Activated T-cell treated with anti-CD3 and anti-CD28 coated beads for 24 hours (primary cell): ENCODE measurements at places on chromosomes 7 and 10.
A peak's percentile ranks its signal among the peaks of the same experiment; 100 is the strongest.

- no peak for DNase-seq
Observed at GRCh38 chr7:79118143-79118542, 335.3 kb downstream of the MAGI2 start.

DNA sequence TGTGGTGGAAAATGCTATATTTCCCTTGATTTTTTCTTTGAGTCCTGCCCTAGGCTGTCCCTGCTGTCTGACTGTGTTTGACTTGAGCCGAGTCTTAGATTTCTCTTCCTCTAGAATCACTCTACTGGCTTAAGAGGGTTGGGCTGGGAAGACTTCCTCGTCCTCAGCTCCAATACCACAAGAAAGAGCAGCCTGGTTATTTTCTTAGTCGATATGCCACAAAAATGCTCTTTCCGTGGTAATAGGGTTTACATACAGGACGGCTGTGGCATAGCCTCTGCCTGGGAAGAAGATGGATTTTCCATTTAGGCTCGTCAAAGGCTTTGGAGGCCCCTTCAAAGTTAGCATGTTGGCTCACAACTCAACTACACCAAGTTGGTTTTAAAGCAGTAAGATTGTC is 212.0 kb upstream of the IGFBP3 start:
- DNase-seq: no peak

GRCh38 chr7:2802101-2802500 is 42.0 kb downstream of the GNA12 start:
- DNase-seq: no peak

GRCh38 chr7:22357311-22358175 is 589 bp upstream of the RAPGEF5 start:
- DNase-seq: no peak

DNA sequence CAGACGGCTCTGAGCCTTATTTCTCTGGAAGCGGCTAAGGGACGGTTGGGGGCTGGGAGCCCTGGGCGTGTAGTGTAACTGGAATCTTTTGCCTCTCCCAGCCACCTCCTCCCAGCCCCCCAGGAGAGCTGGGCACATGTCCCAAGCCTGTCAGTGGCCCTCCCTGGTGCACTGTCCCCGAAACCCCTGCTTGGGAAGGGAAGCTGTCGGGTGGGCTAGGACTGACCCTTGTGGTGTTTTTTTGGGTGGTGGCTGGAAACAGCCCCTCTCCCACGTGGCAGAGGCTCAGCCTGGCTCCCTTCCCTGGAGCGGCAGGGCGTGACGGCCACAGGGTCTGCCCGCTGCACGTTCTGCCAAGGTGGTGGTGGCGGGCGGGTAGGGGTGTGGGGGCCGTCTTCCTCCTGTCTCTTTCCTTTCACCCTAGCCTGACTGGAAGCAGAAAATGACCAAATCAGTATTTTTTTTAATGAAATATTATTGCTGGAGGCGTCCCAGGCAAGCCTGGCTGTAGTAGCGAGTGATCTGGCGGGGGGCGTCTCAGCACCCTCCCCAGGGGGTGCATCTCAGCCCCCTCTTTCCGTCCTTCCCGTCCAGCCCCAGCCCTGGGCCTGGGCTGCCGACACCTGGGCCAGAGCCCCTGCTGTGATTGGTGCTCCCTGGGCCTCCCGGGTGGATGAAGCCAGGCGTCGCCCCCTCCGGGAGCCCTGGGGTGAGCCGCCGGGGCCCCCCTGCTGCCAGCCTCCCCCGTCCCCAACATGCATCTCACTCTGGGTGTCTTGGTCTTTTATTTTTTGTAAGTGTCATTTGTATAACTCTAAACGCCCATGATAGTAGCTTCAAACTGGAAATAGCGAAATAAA is 175.5 kb downstream of the RNF216 start:
- DNase-seq: no peak

DNA sequence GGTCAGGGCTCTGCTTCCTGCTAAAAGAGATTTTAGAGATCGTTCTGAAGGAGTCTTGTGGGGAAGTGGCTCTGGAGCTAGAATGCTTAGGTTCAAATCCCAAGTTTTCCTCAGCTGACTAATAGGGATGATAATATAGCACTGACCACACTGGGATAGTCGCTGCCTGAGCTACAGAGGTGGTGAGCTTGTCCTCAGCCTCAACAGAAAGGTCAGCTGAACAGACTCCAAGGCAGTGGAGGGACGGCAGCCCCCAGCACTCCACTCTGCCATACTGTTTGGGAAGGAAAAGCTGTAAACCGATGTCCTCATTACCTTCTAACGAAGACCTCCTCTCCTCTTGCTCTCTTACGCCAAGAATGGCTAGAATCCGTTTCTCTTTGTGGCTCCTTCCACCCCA is 36.2 kb downstream of the KAT6B start:
- DNase-seq: no peak

DNA sequence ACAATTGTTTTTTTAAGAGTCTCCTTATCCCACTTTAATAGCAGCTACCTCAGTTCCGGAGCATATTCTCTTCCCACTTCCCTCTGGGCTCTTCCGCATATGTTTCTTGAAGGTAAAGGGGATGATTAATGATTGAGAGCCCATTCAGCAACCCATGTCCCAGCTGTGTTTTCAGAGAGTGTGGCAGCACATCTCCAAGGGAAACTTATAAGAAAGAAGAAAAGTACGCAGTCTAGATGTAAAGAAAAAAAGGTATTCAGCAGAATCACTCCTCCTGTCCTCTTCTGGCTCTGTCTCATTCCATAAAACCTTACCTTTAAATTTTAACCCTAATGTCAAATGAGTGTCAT is 9.7 kb upstream of the ANKRD7 start:
- DNase-seq: no peak

DNA sequence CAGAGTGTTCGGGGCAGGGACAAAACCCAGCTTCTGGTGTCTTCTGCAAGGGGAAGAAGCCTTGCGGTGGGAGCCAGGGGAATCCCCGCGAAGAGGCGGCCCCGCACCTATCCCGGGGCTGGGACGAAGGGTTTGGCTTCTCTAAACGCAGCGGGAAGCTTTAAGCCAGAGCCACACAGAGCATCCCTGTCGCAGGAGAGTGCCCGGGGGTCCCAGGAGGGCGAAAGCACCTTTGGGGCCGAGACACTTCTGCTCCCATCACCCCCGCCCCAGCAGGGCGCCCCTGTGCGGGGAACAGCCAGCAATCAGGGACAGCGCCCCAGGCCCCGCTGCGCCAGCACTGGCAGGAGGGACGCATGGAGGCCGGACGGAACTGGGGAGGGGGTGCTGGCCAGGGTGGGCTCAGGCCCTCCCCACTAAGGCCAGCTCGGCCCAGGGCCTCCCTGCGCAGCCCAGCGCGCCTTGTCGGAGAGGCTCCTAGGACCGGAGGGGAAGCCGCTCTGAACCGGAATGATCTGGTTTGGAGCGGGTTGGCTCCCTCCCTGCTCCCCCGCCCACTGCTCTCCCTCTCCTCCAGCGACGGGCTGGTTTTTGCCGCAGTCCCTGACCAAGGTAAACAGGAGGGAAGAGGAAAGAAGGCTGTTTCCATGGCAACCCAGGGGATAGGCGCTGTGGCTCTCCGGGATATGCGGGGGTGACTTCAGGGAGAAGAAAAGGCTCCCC is 63.9 kb downstream of the TMEM209 start:
- DNase-seq: peak; percentile 33

- DNase-seq: no peak
Observed at GRCh38 chr10:110756876-110757275, 112.7 kb downstream of the RBM20 start.

- no peak for DNase-seq
Observed at GRCh38 chr7:108455998-108456677, at the start of gene NRCAM. Gene NRCAM (minus strand): TSS chr7:108456436. CDS start chr7:108240064, 216,372 bp downstream.

DNA sequence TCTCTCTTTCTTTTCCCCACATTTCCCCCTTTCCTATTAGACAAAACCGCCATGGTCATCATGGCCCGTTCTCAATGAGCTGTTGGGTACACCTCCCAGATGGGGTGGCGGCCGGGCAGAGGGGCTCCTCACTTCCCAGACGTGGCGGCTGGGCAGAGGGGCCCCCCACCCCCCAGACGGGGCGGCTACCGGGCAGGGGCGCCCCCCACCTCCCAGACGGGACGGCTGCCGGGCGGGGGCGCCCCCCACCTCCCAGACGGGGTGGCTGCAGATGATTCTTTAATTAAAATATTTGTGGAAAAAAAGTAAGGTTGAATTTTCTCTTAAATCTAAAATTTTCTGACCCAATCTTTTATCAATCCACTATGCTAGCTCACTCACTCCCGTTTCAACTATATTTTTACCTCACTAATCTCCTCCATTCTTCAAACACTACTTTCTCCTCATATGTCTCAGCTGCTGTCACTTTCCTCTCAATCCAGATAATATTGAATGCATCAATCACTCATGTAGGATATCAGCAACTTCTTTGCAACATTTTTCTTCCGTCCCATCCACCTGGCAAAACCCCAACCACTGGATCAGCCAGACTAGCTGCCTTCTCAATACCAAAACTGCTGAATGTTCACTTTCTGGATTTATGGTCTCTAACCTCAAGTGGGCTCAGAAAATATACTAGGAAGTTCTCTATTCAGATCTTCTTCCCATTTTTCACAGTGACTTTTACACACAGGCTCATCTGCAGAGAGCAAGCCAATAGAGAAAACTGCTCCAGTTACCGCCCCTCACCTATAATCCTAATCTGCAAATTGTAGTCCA is 81.1 kb upstream of the TRIM24 start:
- no peak for DNase-seq

- DNase-seq: no peak
Observed at GRCh38 chr10:125102821-125103220, 57.5 kb downstream of the CTBP2 start.

DNA sequence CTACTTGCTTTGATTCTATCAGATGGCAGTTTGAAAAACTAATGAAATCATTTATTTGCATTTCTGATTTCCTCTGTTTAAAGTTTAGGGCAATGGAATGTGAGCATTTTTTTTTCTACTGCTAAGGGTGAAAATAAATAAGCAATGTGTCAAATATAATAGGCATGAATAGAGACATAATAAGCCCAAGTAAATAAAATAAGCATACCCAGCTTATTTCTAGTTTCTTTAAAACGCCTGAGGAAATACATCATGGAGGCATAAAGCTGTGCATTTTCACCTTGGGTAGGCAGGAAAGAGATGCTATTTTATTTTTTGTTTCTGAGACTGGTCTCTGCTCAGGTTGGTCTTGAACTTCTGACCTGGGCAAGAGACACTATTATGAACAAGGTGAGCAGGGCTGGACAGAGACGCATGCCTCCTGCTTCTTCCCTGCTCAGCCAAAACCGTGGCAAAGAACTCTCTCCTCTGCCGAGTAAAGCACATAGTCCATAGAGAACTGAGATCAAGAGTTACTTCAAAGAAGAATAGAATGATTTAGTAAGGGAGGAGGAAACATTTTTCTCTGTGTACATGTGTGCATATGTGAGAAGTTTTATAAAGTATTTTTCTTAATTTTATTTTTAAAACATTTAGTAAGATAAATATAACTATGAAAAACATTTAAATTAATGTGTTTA is 138.1 kb downstream of the GNAI1 start:
- no peak for DNase-seq

DNA sequence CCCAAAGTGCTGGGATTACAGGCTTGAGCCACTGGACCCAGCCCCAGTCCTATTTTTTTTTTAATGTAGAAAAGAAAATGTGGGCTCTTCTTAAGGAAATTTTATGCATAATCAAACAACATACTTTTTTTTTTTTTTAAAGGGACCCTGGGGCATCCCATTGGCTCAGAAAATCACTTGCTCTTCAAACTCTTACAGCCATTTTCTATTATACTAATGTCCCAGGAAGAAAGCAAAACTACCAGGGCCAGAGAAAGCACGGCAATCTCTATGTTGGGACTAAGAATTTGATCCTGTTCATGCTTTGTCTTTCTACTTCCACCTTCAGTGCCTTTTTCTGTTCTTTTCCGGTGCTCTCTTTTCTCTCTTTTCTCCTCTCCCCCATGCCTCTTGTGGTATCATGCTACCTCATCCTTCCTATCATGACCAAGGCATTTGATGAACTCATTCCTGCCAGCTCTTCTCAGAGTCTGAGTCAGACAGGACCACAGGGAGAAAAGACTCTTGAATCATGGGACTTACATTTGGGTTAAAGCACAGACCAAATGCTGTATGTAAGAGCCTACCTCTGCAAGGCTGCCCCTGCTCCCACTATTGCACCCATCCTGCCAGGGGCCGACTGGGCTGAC is 76.4 kb upstream of the CCNY start:
- DNase-seq: no peak
